Suprapubic skin (tissue), 4 donors: ENCODE measurements at places on chromosomes 4 and X.

DNA sequence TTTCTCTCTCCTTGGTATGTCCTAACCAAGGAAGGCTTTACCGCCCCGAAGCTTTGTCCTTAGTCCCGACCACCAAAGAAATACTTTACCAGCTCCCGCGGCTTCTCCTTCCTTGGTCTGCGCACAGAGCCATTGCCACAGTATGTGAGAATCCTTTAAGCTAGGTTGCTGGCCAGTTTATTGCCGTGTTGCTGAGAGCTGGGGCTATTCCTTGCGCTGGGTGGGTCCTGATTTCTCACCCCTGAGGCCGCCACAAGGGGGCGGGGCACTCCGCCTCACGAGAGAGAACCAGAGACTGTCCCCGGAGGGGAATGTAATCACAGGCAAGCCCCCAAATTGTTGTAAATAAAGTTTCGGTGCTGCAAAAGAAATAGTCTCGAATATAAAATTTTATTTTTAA lies 331.0 kb upstream of the PCDH10 start:
- no peak for DNase-seq

DNA sequence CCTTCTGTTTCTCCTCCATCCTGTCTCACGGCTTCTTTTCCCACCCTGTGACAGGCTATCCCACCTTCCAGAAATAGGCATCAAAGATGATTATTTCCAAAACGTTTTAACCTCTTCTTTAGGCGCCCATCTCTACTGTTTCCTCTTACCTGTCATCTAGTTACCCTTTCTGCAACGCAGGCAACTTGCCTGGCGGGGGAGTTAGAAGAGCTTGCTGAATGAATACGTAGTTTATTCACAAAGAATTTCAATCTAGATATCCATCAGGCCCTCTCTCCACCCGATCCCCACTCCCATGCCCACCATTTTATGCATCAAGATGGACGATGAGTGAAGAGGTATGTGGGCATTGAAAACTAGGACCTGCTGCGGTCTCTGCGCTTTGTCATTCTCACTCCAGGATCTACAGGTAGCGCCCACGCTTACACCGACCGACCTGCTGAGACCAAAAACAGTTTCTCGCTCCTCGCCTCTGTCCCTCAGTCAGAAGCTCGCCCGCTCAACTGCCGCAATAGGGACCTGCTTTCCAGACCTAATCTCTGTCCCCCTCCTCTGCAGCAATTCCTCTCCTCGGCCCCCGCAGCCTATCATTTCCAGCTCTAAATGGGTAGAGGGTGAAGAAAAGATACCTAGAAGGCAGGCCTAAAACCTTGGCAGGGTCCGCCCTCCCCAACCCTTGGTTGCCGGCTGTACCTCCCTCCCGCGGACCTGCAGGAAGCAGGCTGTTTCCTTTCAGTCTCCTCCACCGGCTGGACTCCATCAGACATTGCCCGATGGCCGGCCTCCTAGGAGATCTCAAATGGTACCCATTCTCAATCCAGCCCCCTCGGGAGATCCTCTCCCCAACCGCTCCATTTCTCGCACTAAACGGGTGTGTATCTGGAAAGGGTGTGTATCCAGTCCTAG lies 624 bp downstream of the BEX5 start:
- no peak for DNase-seq

GRCh38 chr4:42344309-42344708 lies 53.0 kb upstream of the SHISA3 start:
- DNase-seq, result no peak

GRCh38 chr4:119039160-119039559 lies 96.5 kb upstream of the MYOZ2 start:
- DNase-seq, result no peak

DNA sequence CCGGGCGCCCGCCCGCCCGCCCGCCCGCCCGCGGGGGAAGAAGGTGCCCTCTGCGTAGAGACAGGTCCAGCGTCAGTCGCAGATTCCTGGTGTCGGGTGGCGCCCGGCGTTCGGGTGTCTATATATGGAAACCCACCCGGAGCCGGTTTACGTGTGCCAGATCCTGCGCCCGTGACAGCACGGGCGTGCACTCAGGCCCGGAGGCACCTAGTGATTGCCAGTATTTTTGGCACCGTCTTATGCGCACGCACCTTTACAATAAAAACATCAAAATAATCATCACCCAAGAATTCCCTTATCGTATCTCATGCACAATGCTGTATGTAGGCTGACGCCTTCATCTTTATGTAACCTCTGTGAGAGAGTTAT lies 519 bp downstream of the SLC25A4 start:
- DNase-seq, result no peak

DNA sequence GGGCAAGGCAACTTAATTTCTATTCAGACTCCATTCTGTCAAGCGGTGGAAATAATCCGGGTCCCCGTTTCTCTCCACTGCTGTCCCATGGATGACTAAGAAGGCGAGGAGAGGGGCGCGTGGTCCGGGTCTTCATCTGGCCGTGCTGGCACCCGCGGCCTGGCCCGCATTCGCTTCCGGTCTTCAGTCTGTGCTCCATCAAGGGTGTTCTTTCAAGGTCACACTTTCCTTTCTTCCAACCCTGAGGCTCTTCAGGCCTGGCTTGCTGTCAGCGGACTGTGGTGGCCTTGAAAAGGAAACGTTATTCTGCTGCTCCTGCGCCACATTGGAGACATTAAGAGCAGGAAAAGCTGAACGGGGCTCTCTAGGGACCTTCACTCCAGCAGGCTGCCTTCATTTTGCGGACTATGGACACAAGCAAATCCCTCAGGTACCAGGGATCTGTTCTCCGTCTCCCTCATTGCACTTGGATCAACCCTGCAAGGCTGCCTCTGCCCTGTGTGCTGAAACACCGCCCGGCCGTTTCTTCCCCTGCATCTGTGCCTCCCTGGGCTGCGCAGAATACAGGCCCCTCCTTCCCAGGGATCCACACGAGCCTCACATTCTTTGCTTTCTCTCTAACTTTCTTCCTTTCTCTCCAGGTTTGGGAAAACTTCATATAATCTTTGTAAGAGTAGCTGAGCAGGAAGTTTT lies 5.7 kb upstream of the SLC25A4 start:
- DNase-seq, result no peak

GRCh38 chr4:113154281-113154680 lies 104.8 kb downstream of the ANK2 start:
- no peak for DNase-seq

GRCh38 chr4:93337196-93337595 lies 491.4 kb upstream of the ATOH1 start:
- DNase-seq, result no peak

DNA sequence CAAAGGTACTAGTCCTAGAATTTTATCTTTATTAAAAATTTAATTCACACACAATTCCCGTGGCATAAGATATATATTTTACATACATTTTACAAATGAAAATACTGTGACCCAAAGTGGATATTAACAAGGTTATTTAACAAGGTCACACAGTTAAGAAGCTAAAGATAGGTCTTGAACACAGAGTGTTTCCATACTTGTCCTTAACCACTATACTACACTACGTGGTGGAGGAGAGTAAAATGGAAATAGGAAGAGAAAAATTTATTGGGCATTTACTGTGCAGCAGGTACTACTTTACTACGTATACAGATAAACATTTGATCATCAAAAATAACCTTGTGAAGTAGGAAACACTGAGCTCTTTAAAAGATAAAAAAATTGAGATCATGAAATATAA lies 14.8 kb downstream of the TECRL start:
- DNase-seq, result no peak

DNA sequence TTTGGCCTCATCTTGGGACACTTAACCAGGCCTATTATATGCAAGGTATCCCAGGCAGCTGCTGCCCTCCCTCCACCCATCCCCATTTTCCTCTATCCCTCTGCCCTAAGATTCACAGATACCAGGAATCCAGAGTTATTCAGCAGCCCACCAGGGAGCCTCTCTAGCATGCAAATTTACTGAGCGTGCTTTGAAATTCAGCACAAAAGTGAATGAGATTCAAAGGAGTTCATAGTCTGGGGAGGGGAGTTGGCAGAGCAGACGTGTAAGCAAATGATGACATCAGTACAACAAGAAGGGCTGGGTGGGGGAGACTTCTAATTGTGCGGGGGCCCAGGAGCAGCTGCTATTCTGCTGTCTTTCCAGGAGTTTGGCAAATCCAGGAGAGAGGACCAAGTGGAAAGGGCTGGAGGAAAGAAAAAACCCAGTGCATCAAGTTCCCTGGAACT lies 1.7 kb upstream of the MTM1 start:
- DNase-seq, result no peak

- DNase-seq, result no peak
These were observed 111.0 kb downstream of the PDE5A start for GRCh38 chr4:119517361-119518229.

DNA sequence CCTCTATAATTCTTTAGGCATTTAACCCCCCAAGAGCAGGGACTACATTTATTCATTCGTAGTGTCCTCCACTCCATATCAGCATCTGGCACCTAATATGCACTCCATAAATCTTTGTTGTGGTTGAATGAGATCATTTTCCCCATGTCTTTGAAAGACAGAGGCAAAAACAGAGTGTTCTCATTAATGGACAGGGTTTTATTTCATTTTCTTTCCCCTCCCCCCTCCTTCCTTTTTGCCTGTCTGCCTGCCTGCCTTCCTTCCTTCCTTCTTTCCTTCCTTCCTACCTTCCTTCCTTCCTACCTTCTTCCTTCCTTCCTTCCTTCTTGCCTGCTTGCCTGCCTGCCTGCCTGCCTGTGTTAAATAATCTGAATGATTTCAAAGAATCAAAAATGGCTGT lies 83.2 kb downstream of the SHROOM3 start:
- no peak for DNase-seq

DNA sequence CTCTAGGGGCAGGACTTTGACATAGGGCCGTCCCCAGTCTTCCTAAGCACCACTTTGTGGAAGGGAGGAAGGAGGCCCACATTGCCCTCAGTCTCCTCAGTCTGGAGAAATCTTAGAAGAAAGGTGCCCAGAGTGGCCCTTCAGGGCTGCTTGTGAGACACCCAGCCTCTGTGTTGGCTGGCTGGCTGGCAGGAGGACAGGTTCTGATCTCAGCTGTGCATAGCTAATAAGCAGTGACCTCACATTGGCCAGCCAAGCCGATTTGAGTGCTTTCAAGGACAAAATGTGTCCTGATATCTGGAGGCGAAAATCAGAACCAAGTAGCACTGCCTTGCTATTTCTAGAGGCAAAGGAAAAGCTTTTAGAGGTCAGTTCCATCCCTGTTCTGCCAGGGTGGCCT lies 211.5 kb downstream of the BCOR start:
- DNase-seq, result no peak

- no peak for DNase-seq
These were observed 157.8 kb downstream of the AFF2 start for GRCh38 chrX:148658115-148658730.

DNA sequence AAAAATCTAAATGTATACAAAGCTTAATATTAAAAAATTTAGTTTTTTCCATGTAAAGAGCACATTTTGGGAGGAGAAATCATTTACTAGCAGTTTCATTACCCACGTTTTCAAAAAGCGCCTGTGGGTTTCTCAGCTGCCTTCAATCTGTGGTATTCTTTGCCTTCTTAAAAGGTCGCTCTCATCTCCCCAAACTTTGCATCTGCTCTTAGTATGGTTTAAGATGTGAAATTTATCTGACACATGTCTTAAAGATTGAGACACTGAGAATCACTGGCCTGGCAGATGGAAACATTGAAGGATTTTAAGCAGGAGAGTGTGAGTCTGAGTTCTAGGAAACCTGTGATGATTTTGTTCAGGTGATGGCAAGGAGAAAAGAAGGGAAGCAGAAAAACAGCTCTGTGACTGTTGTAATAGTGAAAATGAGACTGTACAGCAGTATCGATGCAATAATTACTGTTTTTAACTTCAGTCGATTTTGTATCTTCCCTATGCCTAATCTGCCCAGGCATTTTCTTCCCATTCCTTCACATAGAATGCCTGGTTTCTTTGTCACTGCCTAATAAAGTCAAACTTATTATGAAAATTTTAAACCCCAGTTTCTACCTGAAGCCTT lies 75.9 kb downstream of the PAQR3 start:
- DNase-seq, result no peak

- no peak for DNase-seq
These were observed 3.3 kb downstream of the C4orf54 start for GRCh38 chr4:99654361-99654761.

DNA sequence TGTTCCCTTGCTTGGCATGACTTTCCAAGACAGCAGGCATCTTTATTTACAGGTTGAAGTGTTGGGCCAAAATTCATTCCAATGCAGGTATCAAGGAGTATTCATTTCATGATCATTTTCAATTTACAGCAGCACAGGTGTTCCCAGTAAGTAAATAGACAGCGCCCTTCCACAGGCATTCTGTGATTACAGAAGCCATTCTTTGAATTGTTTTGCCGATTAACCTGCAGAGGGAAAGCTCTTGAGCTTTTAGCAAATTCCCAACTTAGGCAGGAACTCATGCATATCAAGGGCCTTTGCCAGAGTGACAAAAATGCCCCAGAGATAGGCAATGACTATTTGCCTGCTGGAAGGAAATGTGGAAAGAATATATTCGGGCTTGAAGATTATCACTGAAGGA lies 6.8 kb downstream of the TXK start:
- no peak for DNase-seq

GRCh38 chr4:184165291-184165690 lies 52.4 kb downstream of the ENPP6 start:
- no peak for DNase-seq

- no peak for DNase-seq
These were observed 4.1 kb downstream of the S100G start for GRCh38 chrX:16654093-16654492.

DNA sequence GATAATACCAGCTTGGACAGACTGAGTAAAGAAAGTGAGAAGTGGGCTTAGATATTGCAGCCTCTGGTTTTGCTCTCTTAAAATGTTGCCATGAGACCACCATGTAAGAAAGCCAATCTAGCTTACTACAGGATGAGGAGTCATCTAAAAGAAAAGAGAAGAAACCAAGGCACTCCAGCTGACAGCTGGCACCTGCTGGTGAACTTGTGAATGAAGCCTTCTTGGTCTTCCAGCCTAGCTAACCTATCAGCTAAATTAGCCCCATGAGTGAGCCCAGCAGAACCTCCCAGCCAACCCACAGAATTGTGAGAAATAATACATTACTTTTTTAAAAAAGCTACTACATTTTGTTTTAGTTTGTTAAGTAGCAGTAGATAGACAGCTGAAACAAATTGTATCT lies 154.5 kb upstream of the QRFPR start:
- no peak for DNase-seq

GRCh38 chrX:69430785-69431184 lies 73.3 kb upstream of the NALF2 start:
- DNase-seq, result no peak
